ENCODE measurements at places on chromosomes 1 and 21. TPM values are rescaled to one million over a fixed set of nuclear protein-coding genes. Genes with fewer than 3 reads are reported as not detected.

Gene SYCP1
- polyA plus RNA-seq = not detected

Gene RBP7
- polyA plus RNA-seq = not detected

- no peak for DNase-seq
These were observed 53.9 kb upstream of the LBR start for GRCh38 chr1:225481738-225482137.

GRCh38 chr1:50110656-50111055, 1.9 kb downstream of the ELAVL4 start:
- no peak for DNase-seq

DNA sequence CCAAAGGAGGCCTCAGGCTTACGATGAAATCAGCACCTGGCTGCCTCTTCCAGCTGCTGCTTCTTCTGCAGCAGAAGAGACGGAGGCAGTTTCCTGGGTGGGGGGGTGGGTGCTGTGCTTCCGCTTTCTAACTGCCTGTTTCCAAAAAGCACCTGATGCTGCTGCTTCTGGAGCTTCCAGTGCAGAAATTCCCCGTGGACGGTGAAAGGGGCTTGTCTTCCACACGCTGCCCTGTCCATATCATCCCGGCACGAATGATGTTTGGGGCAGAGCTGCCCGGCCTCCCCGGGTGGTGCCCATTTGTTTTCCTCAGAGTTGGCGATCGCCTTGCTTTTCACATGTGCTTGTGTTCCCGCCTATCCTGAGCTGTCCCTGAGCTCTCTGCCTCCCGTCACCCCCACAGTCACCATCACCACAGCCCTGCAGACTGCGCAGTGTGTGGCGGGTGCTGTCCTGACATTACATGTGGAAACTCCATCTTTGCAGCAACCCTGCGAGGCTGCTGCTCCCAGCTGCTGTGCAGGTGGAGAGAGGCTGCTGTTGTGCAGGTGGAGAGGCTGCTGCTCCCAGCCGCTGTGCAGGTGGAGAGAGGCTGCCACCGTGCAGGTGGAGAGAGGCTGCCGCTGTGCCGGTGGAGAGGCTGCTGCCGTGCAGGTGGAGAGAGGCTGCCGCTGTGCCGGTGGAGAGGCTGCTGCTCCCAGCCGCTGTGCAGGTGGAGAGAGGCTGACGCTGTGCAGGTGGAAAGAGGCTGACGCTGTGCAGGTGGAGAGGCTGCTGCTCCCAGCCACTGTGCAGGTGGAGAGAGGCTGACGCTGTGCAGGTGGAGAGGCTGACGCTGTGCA, 1.8 kb downstream of the TTLL10 start:
- no peak for DNase-seq
